ENCODE measurements at places on chromosomes 5 and 9.

- no peak for DNase-seq
Measured at GRCh38 chr9:88326015-88326414, 62.2 kb upstream of the SPIN1 start.

- DNase-seq: no peak
Measured at GRCh38 chr5:146238973-146239372, 35.6 kb downstream of the RBM27 start.

DNA sequence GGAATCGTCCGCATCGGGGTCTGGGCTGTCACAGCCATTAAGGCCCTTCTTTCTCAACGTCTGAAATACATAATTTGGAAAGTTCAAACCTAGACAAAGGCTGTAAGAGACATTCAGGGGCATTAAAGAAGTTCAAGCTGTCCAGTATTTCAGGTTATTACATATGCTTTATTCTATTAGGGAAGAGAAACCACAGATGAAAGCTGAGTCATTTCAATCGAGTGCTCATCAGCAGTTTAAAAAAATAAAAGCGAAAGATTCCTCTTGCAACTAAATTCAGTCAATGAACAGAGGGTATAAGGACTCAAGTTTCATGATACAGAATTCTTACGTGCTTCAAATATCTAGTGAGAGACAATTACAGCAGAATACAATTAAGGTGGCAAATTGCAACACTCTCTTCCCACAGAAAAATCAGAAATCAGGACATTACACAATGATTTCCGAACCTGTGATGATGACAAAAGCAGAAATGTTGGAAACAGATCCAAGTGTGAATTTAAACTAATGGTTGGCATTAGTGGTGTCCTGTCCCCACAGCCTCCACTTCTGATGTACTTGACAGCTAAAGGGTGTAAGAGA lies 121.6 kb downstream of the MEF2C start:
- DNase-seq: peak; percentile 63

DNA sequence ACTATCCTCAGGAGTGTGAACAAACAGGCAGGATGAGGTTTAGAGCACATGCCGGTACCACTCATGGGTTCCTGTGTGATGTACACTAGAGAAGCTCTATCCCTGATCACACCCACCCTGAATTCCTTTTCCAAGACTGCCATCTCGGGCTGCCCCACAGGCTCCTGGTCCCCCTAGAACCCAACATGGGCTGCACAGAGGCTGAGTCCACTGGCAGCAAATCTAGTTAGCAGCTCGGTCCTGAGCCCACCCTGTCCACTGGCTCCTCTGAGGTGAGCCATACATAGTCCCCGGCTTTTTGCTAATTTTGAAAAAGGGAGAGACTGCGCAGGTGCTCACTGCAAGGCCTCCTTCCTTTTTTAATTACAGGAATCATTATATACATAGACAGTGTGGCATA lies 227.0 kb downstream of the FSTL4 start:
- DNase-seq: no peak

DNA sequence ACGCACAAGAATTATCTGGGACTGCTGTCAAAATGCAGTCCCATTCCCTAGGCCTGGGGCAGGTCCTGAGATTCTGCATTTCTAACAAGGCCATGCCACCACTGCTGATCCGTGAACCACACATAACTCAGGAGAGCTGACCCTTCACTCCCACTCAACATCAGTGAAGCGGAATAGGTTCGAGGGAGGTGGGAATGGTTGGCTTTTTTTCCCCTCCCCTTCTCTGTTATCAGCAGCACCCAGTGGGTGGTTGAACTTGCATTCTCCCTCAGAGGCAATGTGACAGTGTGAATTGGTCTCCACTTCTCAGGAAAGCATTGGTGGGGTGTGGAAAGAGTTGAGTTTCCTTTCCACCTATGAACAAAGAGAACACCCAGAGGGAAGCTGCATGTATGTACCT lies 344.3 kb downstream of the GADD45G start:
- DNase-seq: no peak

DNA sequence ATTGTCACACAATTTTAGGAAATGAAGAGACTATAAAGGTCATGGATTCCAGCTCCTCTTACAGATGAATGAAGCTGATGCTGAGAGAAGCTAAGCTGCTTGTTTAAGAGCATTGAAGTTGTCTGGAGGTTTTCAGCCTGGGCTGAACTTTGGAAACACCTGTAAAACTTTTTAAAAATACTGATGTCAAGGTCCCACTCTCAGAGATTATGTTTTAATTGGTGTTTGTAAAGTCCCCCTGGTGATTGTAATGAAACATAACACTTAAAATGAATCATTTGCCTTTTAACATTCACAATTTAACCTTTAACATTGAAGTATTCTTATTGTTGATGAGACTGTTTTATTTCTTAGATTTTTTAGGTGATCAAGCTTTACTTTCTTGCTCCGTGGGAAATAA lies 16.4 kb downstream of the RAD23B start:
- no peak for DNase-seq

- no peak for DNase-seq
Measured at GRCh38 chr9:111529787-111530186, 4.8 kb downstream of the ZNF483 start.

All from inflammatory macrophage (primary cell).